ENCODE measurements at places on chromosomes 13 and 19.

GRCh38 chr19:34366738-34367623 lies 2.0 kb downstream of the GPI start:
- no peak for DNase-seq

DNA sequence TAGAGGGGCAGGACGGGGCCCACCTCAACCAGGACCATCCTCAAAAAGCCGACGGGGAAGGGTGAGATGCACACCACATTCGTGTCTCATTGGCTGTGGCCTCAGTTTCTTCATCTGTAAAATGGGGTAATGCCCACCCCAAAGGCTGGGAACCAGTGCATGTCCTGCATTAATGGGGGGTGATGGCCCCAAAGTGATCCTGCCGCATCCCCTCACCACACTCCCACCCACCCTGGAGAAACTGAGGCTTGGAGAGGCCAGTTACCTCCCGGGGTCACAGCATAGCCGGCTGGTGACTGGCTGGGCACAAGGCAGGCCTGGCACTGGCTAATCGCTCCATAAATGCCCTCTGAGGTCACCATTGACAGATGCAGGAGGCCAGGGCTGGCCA lies 640 bp upstream of the MIDN start:
- no peak for DNase-seq

DNA sequence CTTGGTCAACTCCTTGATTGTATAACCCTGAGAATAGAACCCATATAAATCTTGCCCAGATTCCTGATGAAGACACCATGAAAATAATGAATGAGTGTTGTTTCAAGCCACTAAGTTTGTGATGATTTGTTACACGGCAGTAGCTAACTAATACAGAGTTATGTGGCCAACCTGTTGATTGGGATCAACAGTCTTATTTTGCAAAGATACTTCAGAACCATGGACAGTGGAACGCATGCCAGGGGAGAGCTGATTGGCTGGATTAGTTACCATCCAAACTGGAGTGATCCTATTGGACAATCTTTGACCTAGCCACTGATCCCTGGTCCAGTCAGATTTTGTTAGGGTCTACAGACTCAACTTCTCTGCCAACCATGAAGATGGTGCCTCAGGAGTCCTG lies 26.6 kb downstream of the CD70 start:
- DNase-seq: no peak

- no peak for DNase-seq
These were observed 5.7 kb upstream of the FBXO27 start for GRCh38 chr19:39038098-39038497.
